ENCODE measurements at places on chromosomes 1 and 21.

DNA sequence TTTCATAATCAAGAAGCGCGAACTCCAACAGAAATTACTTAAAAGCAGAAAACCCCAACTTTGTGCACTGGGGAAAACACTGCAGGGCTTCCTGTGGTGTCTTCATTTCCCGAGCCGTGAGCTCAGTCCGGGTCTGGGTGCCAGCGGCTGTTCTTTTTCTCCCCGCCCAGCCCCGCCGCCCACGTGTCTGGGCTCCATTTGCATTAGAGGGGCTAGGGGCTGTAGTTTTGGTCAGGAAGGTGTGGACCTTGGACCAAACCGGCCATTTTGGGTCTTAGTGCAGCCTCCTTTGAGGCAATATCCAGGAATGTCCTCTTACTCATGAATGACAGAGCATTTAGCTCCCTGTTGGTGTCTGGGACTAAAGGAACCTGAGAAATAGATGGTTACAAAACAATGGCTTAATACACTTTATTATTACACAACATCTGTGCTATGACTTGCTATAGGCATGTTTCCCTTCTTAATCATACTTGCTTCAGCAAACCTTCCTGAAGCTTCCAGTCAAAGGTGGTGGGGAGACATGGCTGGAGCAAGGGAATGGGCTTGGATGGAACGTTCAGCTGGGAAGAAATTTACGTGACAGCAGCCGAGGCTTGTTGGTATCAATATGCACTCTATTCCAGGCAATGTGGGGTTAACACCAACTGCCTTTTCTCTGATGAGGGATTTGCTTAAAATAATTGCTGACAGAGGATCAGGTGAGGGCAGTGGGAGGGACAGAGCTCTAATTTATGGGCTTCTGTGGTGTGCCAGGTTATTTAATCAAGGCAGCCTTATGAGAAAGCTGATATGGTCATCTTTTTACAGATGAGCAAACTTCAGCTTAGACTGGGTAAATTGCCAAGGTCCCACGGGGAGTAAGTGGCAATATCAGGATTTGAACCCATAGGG lies 1.1 kb downstream of the AGTRAP start:
- peak; percentile 67 for DNase-seq

DNA sequence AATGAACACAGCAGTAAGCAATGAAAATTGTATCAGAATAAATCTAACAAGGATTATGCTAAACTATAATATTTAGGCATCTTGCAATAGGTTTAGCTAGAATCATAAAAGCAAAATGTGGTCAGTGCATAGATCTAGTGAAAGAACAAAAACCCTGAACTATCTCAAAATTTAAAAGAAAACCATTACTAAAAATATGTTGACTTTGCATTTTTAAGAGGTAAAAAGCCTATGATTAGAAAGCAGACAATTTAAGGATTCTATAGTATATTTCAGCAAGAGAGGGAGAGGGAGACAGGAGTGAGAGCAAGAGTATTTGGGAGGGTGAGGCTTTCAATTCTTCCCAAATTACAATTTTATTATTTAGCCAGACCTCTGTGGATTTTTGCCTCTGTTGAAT lies 219.4 kb downstream of the TTLL7 start:
- DNase-seq = no peak

DNA sequence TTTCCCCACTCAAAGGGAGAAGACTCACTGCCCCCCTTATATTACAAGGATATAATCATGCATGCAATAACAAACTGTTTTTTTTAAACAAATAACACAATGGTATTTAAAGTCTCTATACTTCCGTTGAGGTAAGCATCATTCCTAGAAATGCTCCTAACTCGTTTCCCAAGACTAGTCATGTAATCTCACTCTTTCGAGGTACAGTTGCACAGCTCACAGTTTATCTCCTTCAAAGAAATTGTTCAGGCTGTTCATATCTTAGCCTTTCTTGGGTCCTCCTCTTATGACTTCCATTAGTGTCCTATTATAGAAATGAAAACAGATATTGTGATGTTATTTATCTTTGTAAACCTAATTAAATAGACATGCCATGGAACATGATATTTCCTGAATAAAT lies 705.0 kb downstream of the KCNT2 start:
- no peak for DNase-seq

DNA sequence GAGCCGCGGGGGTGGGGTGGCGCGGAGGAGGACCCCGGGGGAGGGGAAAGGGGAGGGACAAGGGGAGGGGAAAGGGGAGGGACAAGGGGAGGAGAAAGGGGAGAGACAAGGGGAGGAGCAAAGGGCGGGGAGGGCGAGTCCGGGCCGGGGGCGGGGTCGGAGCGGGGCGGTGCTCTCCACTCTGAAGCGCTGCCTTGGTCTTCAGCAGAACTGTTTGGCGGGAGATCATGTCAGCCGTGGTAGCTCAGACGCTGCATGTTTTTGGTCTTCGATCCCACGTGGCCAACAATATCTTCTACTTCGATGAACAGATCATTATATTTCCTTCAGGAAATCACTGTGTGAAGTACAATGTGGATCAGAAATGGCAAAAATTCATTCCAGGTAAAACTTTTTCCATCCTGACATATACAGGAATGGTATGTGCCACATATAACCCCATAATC lies 420 bp downstream of the CFAP57 start:
- DNase-seq = peak; percentile 76

- no peak for DNase-seq
Observed at GRCh38 chr1:59315529-59316463, 18.9 kb downstream of the FGGY start.

GRCh38 chr1:5580926-5581325 lies 411.3 kb downstream of the NPHP4 start:
- no peak for DNase-seq

DNA sequence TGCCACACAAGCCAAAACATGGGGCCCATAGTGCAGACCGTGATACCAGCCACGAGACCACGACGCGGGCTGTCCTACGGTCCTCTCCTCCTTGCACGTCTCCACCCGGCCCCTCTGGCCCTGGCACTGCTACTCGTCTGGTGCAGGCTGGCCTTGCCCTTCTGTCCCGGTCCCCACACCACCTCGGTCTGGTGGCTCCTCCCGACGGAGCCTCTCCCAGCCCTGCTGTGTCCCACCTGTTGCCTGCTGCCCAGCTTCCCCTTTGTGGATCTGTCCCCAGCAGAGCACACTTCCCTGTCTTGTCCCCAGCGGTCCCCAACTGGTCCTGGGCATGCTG lies 50.5 kb downstream of the MORN1 start:
- DNase-seq = no peak

DNA sequence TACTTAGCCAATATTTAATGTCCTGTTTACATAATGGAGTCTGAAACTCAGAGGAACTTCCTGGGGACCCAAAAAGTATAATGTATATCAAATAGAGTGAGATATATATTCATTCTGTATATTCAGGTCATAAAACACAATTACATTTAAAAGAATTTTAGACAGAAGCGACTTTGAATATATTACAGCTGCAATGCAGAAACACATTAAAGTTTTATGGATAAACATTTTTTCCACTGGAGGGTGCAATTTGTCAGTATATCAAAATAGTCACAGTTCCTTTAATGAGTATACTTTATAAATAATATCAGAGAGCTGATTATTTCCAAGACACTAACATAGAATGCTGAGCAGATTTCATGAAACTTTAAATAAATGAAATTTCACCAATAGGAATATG lies 43.9 kb upstream of the CRB1 start:
- no peak for DNase-seq

DNA sequence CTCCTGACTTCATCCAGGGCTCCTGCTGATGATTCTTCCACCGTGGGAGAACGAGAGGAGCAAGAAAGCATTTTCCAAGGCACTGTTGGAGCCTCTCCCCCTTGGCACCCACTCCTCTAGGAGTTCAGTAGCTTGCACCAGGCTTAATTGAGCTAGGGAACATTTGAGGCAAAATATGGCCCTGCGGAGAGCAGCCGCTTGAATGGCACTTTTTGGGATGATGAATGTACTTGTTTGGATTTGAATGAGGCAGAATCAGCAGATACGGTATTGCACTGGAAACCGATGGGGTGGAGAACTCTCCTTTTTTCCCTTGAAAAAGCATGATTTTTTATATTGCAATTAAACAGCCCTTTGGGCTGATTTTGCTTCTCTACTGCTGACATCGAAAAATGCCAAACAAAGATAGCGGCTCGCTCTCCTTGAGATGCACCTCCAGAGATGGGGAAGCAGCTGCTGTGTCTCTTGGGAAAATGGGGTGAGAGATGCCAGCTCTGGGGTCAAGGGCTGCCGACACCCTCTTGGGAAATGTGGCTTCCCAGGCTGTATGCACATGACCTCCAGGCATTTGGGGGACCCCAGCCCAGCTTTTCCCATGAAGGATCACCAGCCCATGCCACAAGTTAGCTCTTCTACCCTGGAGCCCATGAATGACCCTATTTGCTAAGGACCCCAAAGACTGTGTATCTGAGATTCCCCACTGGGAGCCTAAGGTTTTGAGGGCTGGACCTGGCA lies 55.4 kb upstream of the LRP8 start:
- DNase-seq = no peak

DNA sequence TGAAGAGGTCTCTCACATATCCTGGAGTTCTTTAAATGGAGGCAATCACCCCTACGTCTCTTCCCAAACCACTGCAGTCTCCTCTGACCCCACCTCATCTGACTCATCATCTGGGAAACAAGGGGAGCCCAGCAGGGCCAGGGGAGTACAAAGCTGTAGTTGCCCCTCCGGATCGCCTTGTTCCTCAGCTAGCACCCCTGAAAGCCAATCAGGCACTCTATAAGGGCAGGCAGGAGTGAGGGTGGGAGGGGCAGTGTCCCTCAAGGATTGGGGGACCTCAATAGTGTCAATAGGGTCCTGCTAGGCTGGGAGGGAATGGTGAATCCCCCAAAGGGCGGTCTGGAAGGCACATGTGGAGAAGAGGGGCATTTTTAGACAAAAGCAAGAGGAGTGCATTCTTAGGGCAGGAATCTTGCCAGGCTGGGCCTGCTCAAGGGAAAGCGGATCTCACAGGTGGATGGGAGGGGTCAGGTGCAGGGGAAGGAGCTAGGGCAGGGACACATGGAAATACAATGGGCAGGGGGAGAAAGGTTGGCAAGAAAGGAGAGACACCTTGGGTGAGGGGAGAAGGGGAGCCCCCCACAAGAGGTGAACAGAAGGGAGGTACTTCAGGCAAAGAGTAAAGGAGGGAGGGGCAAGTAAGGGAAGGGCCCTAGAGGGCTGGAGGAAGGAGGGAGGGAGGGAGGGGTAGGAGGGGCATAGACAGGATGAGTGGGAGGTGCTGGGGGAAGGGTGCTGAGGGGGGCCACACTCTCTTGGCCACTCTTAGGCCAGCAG lies 5.8 kb downstream of the SHISA4 start:
- DNase-seq = no peak

DNA sequence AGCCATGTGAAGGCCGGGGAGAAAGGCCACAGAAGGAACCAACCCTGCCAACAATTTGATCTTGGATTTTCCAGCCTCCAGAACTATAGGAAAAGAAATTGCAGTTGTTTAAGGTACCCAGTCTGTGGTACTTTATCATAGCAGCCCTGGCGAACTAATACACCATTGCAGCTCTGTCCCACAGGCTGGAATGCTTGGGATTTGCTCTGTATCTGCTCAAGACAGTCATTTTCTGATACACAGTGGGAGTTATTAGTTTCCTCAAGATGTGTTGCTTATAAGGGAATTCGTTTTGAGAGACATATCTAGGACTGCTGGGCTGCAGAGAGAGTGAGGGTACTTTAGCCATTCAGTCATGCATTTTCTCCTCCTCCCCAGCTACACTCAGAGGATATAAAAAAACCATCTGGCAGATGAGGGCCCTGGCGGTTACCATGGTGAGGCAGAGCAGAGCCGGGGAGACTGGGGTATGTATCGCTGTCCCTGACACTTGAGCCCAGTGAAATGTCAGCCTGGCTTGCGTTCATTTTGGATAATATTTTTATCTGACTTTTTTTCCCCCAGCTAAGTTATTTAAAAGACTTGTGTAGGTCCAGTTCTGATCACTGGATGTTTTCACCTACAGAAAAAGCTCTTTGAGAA lies 104.6 kb downstream of the DIRAS3 start:
- DNase-seq = no peak

GRCh38 chr1:224696891-224697765 lies 81.0 kb downstream of the CNIH3 start:
- no peak for DNase-seq

DNA sequence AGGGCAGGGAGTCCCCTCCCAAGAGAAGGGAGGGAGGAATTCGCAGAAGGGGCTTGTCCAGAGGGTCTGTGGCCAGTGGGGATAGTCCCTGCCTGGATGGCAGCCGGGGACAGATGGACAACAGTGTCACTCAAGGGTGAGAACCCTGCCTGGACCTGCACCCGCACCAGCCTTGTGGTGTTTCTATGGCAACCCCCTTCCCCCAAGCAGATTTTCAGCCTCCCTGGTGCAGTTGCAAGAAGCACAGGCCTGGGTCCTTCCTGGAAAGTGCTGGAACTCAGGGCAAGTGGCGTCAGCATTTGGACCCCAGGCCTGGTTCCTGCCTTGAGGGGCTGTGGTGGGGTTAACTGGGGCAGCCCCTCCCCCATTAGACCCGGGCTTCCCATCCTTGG lies 83.8 kb upstream of the ACTL8 start:
- no peak for DNase-seq

Measured in tibial artery (tissue), 4 donors.